ENCODE measurements at places on chromosomes 7 and 10. TPM values are rescaled to one million over a fixed set of nuclear protein-coding genes. Genes with fewer than 3 reads are reported as not detected.
A peak's percentile ranks its signal among the peaks of the same experiment; 100 is the strongest.

DNA sequence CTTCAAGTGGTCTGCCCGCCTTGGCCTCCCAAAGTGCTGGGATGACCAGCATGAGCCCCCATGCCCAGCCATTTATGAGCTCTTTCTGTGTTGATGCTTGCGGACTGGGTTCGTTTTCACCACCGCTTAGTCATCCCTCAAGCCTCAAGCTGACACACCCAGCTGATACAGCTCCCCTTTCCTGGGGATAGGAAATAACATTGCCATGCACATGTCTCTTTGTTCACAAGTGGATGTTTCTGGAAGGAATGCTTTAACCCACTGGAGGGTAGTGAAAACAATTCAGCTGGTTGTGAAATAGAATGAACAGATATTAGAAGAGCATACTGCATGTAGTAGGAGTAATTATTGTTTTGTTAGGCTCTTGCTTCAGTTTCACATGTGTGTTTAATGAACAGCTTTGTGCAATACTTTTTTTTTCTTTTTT lies 8.5 kb upstream of the METTL27 start:
- DNase-seq, result peak; percentile 99

- no peak for DNase-seq
Measured at GRCh38 chr7:37683246-37684120, at the start of gene GPR141. Gene GPR141, plus strand, starts transcription at chr7:37683766. Its CDS starts 56,628 bp downstream, at chr7:37740394.

- DNase-seq, result no peak
Measured at GRCh38 chr7:131321656-131322055, 6.0 kb upstream of the MKLN1 start.

- no peak for DNase-seq
Measured at GRCh38 chr7:26370011-26370410, 78.3 kb downstream of the SNX10 start.

- no peak for DNase-seq
Measured at GRCh38 chr10:100670828-100671479, 74.4 kb upstream of the PAX2 start.

GRCh38 chr7:64625114-64626082 lies 40.5 kb upstream of the ZNF107 start:
- DNase-seq, result no peak

DNA sequence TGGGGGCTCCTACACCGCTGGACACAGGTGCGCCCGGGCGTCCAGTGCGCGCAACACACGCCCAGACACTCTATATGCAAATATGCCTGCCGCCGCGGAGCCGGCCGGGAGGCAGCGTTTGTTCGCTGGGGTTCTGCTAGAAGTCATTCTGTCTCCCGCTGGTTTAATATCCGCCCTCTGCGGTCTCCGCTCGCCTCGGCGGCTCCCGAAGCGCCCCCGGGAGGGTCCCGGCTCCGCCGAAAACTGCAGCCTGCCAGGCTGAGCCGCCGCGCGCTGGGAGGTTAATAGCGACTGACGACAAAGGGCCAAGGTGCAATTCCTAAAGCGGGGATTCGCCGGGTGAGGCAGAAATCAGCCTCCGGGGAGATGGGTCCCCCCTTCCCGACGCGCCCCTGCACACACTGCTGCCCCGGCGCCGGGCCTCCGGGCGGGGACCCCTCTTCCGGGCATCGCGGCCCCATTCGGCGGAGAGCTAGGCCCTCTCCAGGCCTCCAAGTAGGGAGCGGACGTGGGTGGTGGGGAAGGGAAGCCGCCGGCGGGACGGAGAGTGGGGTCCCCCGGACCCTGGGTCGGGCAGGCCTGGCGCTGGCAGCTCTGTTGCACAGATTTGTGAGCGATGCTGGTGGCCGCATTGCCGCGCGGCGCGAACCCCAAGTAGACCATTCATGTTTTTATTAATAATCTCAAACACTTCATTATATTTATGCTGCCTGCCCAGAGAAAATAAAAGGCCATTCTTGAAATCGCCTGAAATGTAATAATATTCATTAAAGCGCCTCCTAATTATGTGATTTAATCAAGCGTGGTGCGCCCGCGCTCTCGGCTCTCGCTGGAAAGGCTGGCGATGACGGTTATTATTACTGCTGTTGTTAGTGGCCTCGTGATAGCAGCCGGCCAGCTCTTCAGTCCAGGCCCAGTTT lies 9.1 kb downstream of the EN2 start:
- DNase-seq, result no peak

DNA sequence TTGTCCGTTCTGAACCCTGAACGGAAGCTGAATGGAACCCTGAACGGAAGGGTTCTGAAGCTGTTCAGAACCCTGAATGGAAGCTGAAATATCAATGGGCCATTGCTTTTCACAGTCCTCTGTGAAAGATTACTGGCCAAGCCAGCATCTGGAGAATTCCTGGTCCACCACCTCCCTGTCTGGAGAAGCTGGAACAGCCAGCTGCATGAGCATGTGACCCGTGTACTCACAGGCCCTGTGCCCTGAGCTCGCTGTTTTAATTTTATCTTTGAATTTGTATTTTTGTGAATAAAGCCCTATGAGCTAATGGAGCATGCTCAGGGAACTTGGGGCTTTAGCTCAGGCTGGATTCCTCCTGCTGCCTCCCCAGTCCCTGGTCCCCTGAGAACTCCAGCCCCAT lies 37.2 kb downstream of the HTRA1 start:
- DNase-seq, result peak; percentile 58

- DNase-seq, result peak; percentile 50
Measured at GRCh38 chr10:132630666-132631337, 93.2 kb downstream of the INPP5A start.

Gene LRMDA
- 3.6 TPM for total RNA-seq

Gene HABP2
- not detected for total RNA-seq

Gene ADCY1
- 0.72 TPM for total RNA-seq

Gene COL28A1
- total RNA-seq, result 0.09 TPM

Gene DLG5
- total RNA-seq, result 42.7 TPM

Gene ELFN1
- 3.8 TPM for total RNA-seq
